HTR-8/SVneo (cell line): ENCODE measurements at places on chromosomes 2 and 18.

- DNase-seq, result no peak
Observed at GRCh38 chr18:45165176-45165713, 450.0 kb upstream of the SLC14A2 start.

GRCh38 chr2:71939588-71940535 is 207.8 kb downstream of the CYP26B1 start:
- DNase-seq, result no peak

DNA sequence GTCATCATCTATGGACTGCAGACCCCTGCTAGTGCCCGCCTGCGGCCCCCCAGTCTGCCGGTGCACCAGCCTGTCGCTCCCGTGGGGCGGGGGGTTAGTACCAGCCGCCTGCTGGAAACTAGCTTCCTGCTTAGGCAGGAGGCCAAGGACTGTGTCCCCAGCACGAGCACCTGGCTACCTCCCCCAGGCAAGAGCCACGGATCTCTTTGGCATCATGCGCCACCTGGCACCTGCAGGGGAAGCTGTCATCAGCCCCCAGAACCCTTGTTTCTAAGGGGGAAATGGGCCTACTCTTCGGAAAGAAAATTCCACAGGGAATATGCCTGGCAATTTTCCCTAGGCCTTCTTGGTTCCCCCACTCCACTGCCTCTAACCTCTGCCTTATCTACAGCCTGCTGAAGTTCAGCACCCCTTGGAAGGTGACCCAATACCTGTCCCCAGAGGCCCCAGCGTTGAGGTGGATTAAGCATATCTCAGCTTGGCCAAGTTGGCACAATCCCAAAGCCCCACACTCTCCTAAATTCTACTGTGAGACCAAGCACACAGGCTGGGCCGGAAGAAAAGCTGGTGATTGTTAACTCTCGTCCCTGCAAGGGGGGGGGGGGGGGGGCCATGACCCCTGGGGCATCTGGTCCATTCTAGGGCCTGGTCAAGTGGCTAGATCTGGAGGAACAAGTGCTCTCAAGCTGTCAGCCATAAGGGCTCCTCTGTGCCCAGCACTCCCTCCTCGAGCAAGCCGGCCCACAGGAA is 62.0 kb upstream of the POMC start:
- DNase-seq, result no peak

- DNase-seq, result peak; percentile 27
Observed at GRCh38 chr2:190791347-190791975, 89.2 kb upstream of the GLS start.

GRCh38 chr18:79379931-79380815 is 15.6 kb upstream of the NFATC1 start:
- no peak for DNase-seq

GRCh38 chr2:50143822-50144575 is 887.9 kb downstream of the NRXN1 start:
- peak; percentile 28 for DNase-seq

DNA sequence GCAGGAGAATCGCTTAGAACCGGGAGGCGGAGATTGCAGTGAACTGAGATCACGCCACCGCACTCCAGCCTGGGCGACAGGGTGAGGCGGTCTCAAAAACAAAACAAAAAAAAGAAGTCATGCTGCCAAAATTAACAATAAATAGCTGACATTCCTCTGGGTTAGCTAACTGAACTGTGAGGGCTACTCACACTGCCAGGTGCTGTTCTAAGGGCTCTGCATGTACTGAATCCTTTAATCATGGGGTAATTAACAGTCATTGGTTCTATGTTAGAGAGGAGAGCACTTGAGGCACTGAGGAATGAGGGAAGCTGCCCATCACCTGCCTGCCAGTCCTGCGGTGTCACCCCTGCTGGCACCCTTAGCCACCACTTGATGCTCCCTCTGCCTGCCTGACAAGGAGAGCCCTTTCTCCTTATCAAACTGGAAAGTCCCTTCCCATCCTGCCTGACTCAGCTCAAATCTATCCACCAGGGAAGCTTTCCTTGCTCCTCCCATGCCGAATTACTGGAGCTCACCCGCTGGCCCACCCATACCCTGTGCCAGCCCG is 73.0 kb upstream of the RIOK3 start:
- DNase-seq, result peak; percentile 20

DNA sequence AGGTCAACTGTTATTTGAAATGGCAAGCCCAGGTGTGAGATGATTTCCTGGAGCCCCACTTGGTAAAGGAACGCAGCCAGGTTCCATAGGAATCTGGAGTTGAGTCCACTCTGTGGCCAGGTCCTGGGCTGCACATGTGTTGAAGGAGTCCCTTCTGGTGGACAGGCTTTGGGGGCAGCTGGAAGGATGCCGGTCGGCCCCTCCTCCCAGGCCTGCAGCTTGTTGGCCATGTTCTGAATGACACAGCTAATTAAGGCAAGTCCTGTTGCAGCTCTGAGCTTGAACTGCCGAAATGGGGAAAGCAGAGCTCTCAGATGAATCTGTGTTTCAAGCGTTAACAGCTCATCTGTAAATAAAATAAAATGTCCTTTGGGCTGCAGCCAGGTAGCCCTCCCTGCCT is 23.8 kb downstream of the EN1 start:
- DNase-seq, result no peak

- no peak for DNase-seq
Observed at GRCh38 chr2:74083750-74084149, 64.0 kb downstream of the BOLA3 start.

GRCh38 chr2:88003074-88003755 is 13.1 kb downstream of the RNU2-63P start:
- no peak for DNase-seq

DNA sequence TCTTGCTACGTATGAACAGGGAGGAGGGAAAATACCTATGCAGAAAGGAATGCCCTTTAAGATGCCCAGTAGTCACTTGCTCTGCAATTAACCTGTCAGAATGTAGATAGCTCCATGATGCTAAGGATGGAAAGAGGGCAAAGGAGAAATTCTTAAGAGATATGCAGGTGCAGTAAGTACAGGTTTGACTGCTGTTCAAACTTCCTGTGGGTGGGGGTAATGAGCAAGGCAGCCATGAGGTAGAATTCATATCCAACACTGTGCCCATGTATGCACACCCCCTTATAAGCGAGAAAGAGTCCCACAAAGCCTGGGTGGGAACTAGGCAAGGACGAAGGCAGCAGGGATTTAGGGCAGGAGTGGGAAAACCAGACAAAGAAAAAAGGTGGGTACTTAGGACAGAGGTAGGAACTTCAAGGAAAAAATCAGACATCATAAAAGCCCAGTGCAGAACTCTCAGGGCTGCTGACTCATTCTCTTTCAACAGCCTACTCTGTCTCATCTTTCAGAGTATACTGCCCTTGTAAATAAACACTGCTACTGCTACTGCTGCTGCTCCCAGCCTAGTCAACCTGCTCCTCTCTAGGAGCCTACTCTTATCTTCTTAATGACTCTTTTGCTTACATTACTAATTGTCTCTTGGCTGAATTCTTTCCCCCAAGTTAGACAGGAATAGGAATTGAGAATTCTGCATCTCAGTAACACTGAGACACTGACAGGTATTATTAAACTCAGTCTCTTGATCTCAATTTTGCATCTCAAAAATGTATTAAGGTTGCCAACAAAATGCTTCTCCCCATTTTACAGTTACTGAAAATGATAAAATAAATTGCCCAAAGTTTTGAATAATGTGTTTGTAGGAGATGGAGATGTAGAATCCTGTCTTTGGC is 189.0 kb downstream of the PTH2R start:
- DNase-seq, result no peak

DNA sequence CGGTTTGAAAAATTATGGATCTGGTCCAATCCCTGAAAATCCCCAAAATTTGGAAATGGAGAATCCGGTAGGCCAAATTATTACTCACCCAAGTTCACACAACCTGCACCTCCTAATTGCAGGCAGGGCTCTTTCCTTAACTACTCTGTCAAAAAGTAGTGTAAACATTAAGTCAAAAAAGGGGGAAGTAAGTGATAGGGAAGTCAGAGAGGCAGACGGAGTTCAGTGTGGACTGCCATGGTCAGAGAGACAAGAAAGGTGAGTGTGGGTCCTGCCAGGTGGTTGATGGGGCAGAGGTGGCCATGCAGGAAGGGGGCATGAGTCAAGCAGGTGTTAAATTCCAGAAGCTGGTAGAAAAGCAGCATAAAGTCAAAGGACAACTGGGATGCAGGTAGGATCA is 104.7 kb upstream of the STPG4 start:
- no peak for DNase-seq

GRCh38 chr2:40256649-40257048 is 195.2 kb downstream of the SLC8A1 start:
- peak; percentile 17 for DNase-seq

GRCh38 chr18:67463829-67464228 is 52.7 kb downstream of the DSEL start:
- no peak for DNase-seq

GRCh38 chr18:8685141-8685913 is 20.0 kb upstream of the MTCL1 start:
- DNase-seq, result no peak

- no peak for DNase-seq
Observed at GRCh38 chr2:238100049-238100820, at the start of gene ESPNL. TSS of gene ESPNL (plus strand) at chr2:238100340. CDS start at chr2:238100420, 80 bp downstream.

- peak; percentile 94 for DNase-seq
Observed at GRCh38 chr2:238684362-238685326, 163.2 kb upstream of the TWIST2 start.

- no peak for DNase-seq
Observed at GRCh38 chr18:8351161-8351560, 258.1 kb upstream of the RAB12 start.

DNA sequence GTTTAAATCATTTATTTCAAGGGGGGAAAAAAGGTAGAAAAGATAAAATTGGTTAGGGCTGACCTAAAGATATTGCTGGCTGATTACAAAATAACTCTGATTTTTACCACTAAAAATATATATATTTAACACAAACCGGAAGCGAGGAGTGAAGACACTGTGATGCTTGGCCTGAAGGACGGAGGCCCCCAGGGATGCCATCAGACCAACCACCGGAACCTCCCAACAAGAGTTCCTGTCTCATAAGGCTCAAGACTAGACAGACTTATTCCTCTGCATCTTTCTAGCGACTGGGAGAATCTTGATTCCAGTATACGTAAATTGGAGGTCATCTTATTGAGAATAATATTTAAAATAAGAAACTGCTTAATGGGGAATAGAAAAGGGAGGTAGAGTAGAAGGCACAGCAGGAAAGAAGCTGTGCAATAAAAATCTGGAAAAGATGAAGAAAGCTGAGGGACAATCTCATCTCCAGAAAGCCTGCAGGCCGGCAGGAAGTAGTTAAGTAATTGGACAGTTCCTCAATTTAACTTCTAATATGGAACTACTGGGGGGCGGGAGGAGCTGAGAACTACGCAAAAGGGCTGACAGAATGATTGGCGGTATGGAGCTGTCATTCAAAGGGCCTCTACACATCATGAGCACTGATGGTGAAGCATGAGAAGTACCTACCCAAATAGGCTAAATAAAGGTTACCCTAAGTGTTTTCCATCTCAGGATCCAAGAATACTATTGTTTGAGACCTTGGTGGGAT is 91.1 kb downstream of the DTNB start:
- DNase-seq, result no peak

- peak; percentile 91 for DNase-seq
Observed at GRCh38 chr2:45938649-45939511, 287.4 kb downstream of the PRKCE start.
